ENCODE measurements at places on chromosomes 16 and 17. TPM values are rescaled to one million over a fixed set of nuclear protein-coding genes. Genes with fewer than 3 reads are reported as not detected.
A peak's percentile ranks its signal among the peaks of the same experiment; 100 is the strongest.

Gene ABCA3
- total RNA-seq, result 3.3 TPM

Gene NPIPA2
- 11.0 TPM for total RNA-seq

Gene ZFHX3
- 3.0 TPM for total RNA-seq

- H3K4me1 ChIP-seq, result peaks cover 13% of the 10 kb centered on the region
- peaks cover 80% of the 10 kb centered on the region for H3K36me3 ChIP-seq
- no peak overlapping the region for H3K4me3 ChIP-seq
- no peaks in the 10 kb centered on the region for H3K27me3 ChIP-seq
- DNase-seq, result no peak
- H3K27ac ChIP-seq, result no peak overlapping the region
Observed at GRCh38 chr17:80372456-80372855, 42.5 kb upstream of the ENDOV start.

DNA sequence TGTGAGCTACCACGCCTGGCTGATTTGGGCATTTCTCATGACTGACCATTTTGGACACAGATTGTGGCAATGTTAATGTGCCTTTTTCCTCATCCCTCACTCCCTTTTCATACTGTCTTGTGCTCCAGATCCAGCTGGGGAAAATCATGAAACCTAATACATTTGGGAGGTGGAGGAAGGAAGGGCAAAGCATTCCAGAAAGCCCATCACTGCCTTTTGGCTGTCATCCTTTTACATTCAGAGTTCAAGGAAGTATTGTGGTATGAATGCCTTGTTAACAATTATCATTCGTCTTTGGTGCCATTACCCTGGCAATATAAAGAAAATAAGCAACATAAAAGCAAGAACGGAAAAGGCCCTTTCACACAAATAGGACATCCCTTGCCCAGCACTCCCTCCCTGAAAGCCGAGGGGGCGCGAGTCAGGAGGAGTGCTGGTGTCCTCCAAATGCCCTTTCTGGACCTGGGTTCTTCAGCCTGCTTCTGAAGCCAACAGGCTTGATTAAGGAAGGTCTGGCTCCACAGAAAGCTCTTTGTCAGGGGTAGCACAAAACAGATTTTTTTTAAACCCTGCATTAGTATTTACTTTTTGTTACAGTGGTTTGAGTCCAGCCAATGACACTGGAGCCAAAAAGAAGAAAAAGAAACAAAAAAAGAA lies 20.1 kb downstream of the NMT1 start:
- H3K27me3 ChIP-seq, result no peaks in the 10 kb centered on the region
- H3K4me1 ChIP-seq, result no peaks in the 10 kb centered on the region
- H3K27ac ChIP-seq, result no peak overlapping the region
- no peak for DNase-seq

Gene CTRB1
- not detected for total RNA-seq

Gene MYL11
- total RNA-seq, result 1.2 TPM

Gene SPN
- total RNA-seq, result 0.15 TPM

- no peak overlapping the region for H3K27ac ChIP-seq
- no peaks in the 10 kb centered on the region for H3K36me3 ChIP-seq
- no peaks in the 10 kb centered on the region for H3K4me1 ChIP-seq
- peak overlapping the region; percentile 5 for H3K4me3 ChIP-seq
Observed at GRCh38 chr17:34299027-34299426, 13.5 kb downstream of the CCL11 start.

DNA sequence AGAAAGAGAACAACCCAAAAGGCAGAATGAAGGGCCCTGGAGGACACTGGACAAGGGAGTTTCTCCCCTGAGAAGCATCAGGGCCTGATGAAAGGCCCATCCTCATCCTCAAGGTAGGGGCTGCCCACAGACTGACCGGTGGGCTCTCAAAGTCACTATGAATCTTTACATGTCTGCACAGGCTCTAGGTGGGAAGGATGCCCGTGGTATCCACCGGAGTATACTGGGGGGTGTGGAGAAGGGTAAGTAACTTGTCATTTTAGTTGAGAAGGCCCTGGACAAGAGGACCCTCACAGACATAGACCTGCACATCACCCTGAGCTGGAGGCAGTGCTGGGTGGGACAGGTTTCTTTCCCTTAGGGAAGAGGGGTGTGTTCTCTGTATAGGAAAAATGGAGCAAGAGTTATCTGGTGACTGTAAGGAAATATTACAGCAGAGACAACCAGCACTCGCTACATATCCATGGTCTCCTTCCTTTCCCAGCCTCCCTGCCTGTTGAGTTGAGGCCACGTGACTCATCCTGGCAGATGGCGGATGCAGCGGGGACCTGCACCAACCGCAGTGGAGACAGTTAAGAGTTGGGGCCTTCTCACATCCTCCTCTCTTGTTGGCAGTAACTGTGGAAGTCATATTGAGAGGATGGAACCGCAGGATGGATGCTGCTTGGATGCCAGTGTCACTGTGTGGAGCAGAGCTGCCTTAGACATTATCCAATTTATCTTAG lies 45.6 kb upstream of the KCNJ12 start:
- H3K36me3 ChIP-seq, result no peaks in the 10 kb centered on the region
- H3K27ac ChIP-seq, result no peak overlapping the region
- H3K27me3 ChIP-seq, result no peaks in the 10 kb centered on the region
- no peaks in the 10 kb centered on the region for H3K4me1 ChIP-seq

- H3K4me3 ChIP-seq, result no peak overlapping the region
- H3K27me3 ChIP-seq, result no peaks in the 10 kb centered on the region
- no peaks in the 10 kb centered on the region for H3K4me1 ChIP-seq
- H3K27ac ChIP-seq, result no peak overlapping the region
- DNase-seq, result peak; percentile 22
Observed at GRCh38 chr17:6135236-6135635, 65.1 kb downstream of the WSCD1 start.
